SIG-M5 (cell line): ENCODE measurements at places on chromosomes 16 and 17.

- DNase-seq = no peak
Measured at GRCh38 chr17:41864498-41864835, 756 bp downstream of the KLHL11 start.

- DNase-seq = peak; percentile 27
Measured at GRCh38 chr16:17359788-17360390, 110.9 kb downstream of the XYLT1 start.

DNA sequence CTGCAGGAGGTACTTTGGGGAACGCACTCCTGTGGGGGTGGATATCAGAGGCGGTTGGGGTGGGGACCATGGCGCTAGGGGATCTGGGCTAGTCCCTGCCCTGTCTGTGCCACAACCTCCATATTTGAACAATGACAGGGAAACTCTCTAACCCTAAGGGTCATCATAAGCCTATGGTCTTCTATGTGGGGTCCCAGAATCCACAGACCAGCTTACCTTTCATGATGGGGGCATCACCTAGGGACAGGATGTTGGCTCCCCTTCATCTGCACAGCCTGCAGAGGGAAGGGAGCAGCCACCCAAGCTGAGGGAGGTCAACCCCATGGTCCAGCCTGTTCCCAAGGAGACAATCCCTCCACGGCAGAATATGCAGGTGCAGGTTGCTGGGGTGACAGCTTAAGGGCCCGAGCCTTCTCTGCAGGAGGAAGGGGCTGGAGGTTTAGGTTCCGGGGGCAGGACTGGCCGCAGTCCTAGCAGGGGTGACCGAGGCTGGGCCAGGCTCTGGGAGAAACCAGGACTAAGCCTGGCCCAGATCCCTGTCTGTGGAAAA is 1.7 kb downstream of the ORAI3 start:
- no peak for DNase-seq

- no peak for DNase-seq
Measured at GRCh38 chr16:56270828-56271227, 79.5 kb downstream of the GNAO1 start.
